ENCODE measurements at places on chromosomes 3 and 15.

DNA sequence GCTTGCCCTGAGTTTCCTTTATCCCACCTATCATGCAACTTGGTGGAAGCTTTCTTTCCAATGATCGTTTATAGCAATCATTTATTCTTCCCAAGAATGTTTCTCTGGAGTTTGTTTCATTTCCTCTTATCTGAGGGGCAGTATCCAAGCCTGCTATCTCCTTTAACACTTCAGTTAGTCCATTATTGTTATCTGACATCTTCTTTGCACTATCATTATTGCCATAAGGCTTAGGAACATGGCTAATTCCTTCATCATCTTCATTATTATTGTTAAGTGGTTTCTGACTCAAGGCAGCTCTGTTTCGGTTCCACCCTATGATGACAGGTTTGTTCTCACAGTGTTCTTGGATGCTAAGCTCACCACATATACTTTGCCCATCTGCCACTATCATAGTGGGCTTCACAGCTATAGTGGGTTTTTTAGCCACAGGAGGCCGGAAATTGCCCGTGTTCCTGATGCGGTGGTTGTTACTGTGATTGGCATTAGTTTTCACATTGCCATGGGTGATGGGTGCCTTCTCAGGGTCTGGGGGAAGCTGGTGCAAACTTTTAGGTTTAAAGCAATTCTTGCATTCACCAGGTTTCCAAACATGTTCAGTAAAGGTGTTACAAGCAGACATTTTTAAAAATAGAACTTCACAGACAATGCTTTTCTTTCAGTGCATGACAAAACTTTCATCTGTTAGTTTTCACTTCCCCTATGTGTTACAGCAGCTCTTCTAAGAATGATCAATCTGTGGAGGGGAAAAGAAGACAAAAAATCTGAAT lies 110.6 kb upstream of the TSPAN3 start:
- no peak for DNase-seq

DNA sequence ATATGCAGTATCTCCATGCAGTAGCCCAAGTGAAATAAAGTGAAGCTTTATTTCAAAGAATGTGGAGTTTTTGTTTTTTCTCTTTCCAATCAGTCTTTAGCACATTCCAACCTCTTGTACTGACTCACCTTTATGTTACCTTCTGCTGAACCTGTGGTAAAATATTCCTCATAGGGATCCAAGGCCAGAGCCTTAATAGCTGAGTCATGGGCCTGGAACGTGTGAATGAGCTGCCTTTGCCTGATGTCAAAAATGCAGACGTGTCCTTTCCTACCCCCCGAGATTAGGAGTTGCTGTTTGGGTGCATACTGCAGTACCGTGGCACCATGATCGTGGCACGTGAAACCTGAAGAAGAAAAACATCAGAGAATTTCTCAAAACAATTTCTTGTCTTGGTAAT lies 108.5 kb downstream of the GLDN start:
- no peak for DNase-seq

DNA sequence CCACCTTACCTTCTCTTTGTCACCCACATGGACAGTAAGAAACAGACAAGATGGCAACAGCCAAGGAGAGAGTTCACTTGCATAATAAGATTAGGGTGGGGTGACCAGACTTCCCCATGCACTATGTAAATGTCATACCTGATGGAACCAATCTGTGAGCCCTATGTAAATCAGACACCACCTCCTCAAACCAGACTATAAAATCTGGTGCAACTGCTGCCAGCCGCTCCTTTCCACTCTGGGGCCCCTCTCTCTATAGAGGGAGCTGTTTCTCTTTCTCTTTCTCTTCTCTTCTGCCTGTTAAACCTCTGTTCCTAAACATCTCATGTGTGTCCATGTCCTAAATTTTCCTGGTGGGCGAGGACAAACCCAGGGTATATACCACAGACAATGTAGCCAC lies 405.5 kb upstream of the CNTN4 start:
- DNase-seq: no peak

DNA sequence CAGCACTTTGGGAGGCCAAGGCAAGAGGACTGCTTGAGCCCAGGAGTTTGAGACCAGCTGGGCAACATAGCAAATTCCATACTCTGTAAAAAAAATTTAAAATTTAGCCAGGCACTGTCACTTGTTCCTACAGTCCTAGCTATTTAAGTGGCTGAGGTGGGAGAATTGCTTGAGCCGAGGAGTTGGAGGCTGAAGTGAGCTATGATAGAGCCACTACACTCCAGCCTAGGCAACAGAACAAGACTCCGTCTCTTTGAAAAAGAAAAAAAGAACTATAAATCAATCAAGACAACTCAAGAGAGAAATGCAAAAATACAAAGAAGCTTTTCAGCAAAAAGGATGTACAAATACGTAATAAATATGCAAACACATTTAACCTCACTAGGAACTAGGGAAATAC lies 78.8 kb downstream of the TJP1 start:
- no peak for DNase-seq

- DNase-seq: no peak
Observed at GRCh38 chr15:28943611-28944230, 57.9 kb downstream of the APBA2 start.

- no peak for DNase-seq
Observed at GRCh38 chr3:105842449-105842848, 26.4 kb downstream of the CBLB start.

DNA sequence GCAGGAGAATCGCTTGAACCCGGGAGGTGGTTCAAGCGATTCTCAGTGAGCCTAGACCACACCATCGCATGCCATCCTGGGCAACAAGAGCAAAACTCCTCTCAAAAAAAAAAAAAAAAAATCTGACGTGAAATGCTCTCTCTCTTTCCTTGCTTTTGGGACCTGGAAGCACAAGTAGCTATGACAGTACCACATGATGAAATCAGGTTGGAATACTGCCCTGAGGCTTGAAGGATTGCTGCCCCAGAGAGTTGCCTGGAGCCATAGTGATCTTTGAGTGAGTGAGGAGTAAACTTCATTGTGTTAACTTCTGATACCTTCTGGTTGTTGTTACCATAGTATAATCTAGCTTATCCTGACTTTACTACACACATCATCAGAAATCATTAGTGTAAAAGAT lies 23.3 kb downstream of the AKAP13 start:
- no peak for DNase-seq

GRCh38 chr3:159280386-159281191 lies 478.7 kb downstream of the MFSD1 start:
- no peak for DNase-seq

- DNase-seq: no peak
Observed at GRCh38 chr15:99476413-99477222, 89.2 kb upstream of the MEF2A start.

- DNase-seq: no peak
Observed at GRCh38 chr15:66661432-66662096, 40.5 kb upstream of the SMAD6 start.

DNA sequence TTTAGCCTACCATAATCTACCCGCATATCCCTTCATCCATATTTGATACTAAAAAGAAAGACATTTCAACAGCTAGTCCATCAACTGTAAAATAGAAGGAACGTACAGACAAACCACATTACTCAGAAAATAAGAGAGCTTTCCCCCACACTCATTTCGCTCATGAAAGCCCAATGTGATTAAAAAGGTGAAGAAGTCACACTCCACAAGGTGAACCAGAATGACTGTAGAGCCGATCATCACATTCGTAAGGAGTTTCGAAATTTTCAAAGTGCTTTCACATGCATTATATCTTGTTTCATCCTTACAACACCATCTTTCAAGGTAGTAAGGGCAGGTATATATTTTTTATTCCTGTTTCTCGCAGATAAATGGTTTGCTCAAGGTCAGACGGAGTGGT lies 225.3 kb downstream of the FOXP1 start:
- no peak for DNase-seq

DNA sequence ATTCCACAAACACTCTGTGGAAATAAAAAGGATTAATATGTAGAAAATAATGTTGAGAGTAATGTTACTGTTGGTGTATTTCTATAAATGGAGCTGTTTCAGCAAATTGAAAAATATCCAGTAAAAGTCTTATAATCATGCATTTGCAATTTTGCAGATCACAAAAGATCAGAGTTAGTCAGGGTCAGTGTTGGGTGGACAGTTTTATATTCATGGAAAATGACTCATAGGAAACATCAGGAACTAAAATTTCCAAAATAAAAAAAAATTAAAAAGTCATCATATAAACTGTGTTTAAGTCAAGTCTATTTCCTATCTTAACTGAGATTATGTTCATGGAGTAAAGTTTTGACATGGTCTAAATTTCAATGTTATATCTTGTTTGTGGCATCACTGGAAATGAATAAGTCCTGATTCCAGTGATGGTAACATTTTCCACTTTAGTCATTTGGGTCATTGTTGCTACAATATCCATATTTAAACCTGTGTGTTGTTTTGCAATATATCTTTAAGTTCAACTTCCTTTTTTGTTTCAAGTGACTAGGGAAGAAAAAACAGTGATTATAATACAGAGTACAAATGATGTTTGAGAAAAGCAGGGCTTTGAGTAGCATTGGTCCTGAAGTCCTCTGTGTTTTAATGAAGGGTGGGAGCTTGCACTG lies 37.8 kb downstream of the MITF start:
- DNase-seq: no peak

DNA sequence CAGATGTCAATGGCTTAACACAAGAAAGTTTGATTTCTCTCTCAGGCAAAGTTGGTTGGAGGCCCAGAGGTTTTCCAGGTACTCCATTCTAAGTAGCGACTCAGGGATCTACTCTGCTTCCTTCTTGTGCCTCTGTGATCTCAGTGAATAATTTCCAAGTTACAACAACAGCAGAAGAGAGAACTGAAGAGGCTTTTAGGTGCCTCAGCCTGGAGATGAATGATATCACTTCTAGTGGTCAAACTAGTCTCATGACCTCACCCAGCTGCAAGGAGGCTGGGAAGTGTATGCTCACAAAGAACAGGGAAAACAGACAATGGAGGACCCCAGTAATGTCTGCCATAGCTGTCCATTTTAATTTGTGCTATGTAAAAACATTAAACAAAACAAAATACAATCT lies 4.6 kb upstream of the PRICKLE2 start:
- DNase-seq: no peak

Data from NCI-H774 (cell line).